ENCODE measurements at places on chromosomes 12 and 14.

DNA sequence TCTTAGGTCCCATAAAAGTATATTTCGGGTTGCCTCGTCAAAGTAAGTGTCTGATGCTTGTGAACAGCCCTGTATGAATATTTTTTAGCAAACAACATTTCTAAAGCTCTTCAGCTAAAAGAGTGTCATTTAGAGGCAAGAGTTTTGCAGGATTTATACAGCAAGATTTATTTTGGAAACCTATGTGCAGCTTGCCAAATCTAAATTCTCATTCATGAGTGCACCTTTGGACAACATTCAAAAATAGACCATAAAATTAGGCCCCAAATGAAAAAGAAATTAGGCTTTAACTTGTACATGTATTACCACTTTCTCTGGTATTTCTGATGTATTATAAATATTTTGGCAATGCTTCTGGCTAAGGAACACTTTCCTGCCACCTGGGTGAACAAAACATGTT is 224.4 kb upstream of the PDZRN4 start:
- no peak for DNase-seq

- DNase-seq, result peak; percentile 88
These were observed at the start of gene CAMKK2 for GRCh38 chr12:121296618-121297434. Gene CAMKK2 (minus strand): TSS chr12:121296709. CDS start chr12:121274526, 22,183 bp downstream.

GRCh38 chr14:76136476-76137110 is 15.1 kb upstream of the GPATCH2L start:
- DNase-seq, result no peak

DNA sequence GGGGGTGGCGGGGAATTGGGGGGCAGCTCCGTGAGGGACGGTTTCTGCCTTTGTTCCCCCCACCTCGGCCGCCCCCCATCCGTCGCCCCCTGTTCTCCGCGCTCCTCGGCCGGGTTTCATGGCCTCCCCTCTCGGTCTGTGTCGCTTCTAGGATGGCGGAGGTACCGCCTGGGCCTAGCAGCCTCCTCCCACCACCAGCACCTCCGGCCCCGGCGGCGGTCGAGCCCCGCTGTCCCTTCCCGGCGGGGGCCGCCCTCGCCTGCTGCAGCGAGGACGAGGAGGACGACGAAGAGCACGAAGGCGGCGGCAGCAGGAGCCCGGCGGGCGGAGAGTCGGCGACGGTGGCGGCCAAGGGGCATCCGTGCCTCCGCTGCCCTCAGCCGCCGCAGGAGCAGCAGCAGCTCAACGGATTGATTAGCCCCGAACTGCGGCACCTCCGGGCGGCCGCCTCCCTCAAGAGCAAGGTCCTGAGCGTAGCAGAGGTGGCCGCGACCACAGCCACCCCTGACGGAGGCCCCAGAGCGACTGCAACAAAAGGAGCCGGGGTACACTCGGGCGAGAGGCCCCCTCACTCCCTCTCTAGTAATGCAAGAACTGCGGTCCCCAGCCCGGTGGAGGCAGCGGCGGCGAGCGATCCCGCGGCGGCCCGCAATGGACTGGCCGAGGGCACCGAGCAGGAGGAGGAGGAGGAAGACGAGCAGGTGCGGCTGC is 575 bp downstream of the NAA30 start:
- peak; percentile 29 for DNase-seq

DNA sequence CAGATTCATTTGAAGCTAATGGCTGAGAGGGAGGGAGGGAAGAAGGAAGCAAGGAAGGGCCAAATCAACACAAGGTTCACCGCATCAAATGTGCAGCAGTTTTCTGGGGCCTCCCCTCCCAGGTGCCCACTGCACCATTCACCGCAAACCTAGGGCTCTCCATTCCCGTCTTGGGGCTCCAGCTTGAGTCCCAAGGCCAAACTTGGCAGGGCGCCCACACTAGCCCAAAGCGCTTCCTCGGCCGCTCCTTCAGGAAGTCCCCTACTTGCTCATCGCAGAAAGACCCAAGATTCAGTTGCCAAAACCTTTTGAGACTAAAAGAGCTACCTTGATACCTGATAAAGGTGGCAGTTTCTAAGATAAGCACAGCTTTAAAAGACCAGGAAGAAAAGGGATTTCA is 140.5 kb upstream of the FKBP4 start:
- no peak for DNase-seq

- DNase-seq, result no peak
These were observed 53.8 kb downstream of the TESC start for GRCh38 chr12:117045160-117046010.

DNA sequence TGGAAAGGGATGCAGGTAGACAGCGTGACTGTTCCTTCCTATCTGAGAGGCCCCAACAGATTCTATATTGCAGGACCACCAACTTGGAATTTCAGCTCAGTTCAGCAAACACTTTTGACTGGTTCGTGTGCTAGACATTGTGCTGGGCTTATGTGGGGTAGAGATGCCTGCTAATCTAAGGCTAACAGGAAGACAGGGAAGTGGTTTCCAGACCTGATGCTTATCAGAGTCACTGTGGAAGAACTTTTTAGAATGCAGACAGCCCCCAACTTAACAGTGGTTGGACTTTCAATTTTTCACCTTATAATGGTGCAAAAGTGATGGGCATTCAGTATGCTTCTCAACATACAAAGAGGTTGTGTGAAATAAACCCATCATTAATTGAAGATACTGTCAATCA is 32.2 kb downstream of the NTF3 start:
- DNase-seq, result no peak

GRCh38 chr12:102971227-102971626 is 13.8 kb downstream of the ASCL1 start:
- DNase-seq, result no peak

DNA sequence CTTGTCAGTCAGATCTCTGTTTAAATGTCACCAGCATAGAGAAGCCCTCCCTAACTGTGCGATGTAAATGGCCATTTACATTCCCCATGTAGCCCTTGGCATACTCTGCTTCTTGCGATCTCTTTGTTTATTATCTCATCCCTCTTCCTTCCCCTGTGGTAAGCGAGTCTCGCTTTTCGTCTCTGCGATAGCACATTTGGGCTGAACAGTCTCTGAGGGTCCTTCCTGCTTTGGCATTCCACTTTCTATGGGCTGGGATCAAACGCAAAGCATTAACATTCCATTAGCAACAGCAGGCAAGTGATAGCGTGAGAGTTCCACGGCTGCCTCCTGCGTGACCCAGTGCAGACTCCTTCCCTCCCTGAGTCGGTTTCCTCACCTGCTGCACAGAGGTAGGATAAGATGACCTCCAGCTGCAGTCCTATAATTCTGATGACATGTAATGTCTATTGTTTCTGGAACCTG is 61.4 kb upstream of the TUNAR start:
- no peak for DNase-seq

DNA sequence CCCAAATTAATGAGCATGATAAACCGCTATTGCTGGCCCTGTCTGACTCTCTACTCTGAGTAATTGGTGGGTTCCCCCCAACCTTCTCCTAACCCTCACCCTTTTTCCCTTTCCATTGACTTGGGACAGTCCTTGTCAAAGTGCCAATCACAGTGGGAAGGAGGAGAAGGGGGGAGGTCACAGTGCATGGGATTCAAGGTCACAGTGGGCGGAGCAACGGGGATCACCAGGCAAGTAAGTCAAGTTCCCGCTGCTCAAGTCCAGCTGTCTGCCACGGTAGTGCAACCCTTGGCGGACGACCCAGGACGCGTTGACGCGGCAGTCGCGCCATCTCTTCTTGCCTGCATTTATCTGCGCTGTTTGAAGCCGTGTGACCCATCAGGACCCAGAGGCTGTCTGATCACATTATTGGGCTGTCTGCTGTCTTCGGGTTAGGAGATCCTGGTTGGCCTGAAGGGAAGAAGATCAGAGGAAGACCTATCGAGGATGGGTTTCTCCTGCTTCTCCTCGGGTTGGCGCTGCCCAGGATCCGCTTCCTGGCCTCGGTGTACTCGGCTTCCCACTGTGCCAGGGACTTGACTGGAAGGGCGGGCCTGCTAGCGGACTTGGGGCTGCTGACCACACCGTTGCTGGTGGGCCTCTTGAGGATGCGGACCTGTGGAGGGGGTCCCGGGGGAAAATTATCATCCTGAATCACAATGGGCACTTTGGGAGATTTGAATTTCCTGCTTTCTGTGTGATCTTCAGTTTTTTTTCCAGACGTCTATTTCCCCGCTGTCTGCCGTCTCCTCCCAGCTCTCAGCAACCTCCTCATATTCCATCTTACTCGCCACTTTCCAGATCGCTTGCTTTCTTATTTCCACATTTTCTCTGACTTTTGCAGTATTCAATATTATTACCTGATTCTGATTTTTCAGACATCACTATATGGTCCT is 3.1 kb upstream of the MDM2 start:
- no peak for DNase-seq

DNA sequence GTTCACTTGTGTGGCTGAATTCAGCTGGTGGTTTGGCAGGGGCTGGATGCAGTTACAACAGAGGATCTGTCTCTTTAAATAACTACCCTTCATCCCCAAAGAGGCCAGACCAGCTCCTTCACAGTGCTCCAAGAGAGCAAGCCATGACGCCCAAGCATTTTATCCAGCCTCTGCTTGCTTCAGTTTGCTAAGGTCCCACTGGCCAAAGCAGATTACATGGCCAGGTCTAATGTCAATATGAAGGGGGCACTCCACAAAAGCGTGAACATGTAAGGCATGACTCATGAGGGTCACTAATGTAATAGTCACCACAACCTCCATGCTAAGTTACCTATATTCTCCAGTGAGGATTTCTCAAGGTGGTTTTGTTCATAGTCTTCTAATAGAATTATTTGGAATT is 62.9 kb downstream of the MARK3 start:
- no peak for DNase-seq

- peak; percentile 10 for DNase-seq
These were observed at the start of gene NTN4 for GRCh38 chr12:95790033-95790916. Gene NTN4 (minus strand): TSS chr12:95790764. CDS start chr12:95790309, 455 bp downstream.

- no peak for DNase-seq
These were observed 19.2 kb upstream of the MAP1LC3B2 start for GRCh38 chr12:116539905-116540482.

GRCh38 chr12:18221726-18222125 is 39.6 kb upstream of the PIK3C2G start:
- no peak for DNase-seq

DNA sequence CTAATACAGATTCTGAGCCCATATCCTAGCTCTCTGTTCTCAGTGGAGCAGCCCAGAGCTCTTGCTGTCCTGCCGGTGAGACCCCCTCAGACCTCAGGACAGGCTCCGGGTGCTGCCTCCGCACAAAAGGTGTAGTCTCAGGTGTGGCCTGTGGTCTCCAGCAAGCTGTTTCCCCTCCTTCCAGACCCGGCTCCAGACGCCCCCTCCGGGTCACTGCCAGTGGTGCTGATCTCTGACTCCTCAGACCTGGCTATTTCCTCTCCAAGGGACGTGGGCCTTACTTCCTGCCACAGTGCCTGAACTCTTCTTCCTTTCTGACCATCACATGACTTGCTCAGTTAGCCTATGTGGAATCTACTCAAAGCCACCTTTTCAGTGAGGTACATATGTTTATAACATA is 337.5 kb downstream of the GLT1D1 start:
- no peak for DNase-seq

Data from activated CD4-positive, alpha-beta T cell treated with anti-CD3 and anti-CD28 coated beads, Interleukin-2, amount 50 U/mL, for 16 hours (primary cell).